ENCODE measurements at places on chromosomes 1 and 21.

- no peak for DNase-seq
Measured at GRCh38 chr1:39490596-39491145, 765 bp upstream of the BMP8A start.

- peak; percentile 59 for DNase-seq
Measured at GRCh38 chr1:7703321-7704213, 67.5 kb upstream of the VAMP3 start.

DNA sequence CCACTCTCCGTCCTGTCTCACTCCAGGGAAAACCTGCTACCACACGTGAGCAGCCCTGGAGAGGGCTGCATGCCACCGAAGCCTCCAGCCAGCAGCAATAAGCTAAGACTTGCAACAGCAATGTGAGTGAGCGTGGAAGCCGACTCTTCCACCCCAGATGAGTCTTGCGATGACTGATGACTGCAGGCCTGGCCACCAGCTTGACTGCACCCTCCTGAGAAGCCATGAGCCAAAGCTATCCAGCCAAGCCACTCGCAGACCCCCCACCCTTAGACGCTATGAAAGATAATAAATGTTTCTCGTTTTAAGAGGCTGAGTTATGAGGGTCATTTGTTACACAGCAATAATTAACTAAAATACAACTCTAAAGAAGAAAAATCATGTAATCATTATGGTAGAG, 118.6 kb upstream of the GALNT2 start:
- no peak for DNase-seq

GRCh38 chr1:108897865-108898720, 21.3 kb downstream of the GPSM2 start:
- no peak for DNase-seq

- no peak for DNase-seq
Measured at GRCh38 chr1:39915499-39916129, 13.9 kb upstream of the MYCL start.

DNA sequence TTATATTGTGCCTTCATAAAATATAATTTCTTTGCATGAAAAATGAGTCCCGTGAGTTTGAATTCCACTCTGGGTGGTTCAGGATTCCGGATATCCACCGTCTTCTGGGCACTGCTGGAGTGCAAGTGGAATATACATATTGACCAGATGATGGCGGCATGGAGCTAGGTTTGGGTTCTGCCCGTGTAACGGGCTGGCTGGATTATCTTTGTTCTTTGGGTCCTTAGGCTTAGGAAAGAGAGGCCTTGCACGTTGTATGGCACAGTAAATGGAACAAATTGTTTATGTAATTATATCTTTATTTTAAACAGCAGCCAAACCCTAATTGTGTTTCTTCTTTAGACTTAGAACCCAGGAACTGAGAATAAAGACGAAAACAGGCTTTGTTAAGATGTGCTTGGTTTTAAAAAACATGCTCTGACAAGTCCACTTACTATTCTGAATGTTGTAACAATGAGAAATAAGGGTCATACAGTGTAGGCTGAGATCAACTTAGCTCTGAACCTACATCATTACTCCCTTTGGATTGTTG, 13.5 kb upstream of the ACBD6 start:
- DNase-seq: peak; percentile 19

GRCh38 chr1:220952961-220953643, 73.9 kb downstream of the HLX start:
- no peak for DNase-seq

- DNase-seq: no peak
Measured at GRCh38 chr1:85438353-85438752, 26.6 kb downstream of the DDAH1 start.

DNA sequence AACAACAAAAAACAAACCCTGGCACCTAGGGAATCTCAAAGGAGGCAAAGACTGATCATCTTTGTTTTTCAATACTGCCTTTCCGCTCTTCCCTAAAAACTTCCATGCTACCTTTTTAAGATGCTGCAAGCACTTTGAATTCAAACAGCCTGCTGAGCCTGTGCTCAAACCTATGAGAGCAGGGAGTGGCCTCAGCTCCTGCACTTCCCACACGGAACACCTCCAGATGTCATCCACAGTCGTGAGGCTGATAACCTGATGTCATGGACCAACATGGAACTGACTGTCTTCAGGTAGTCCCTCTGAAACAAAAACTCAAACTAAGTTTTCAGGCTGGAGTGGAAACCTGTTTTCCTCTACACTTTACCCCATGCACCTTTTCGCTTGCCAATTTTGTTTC, 46.8 kb downstream of the DESI2 start:
- DNase-seq: no peak

- DNase-seq: no peak
Measured at GRCh38 chr1:245092638-245092976, 62.2 kb upstream of the KIF26B start.

GRCh38 chr1:156795787-156796186, 20.9 kb downstream of the SH2D2A start:
- DNase-seq: no peak

GRCh38 chr1:53361541-53361961, 33.7 kb upstream of the LRP8 start:
- DNase-seq: no peak

DNA sequence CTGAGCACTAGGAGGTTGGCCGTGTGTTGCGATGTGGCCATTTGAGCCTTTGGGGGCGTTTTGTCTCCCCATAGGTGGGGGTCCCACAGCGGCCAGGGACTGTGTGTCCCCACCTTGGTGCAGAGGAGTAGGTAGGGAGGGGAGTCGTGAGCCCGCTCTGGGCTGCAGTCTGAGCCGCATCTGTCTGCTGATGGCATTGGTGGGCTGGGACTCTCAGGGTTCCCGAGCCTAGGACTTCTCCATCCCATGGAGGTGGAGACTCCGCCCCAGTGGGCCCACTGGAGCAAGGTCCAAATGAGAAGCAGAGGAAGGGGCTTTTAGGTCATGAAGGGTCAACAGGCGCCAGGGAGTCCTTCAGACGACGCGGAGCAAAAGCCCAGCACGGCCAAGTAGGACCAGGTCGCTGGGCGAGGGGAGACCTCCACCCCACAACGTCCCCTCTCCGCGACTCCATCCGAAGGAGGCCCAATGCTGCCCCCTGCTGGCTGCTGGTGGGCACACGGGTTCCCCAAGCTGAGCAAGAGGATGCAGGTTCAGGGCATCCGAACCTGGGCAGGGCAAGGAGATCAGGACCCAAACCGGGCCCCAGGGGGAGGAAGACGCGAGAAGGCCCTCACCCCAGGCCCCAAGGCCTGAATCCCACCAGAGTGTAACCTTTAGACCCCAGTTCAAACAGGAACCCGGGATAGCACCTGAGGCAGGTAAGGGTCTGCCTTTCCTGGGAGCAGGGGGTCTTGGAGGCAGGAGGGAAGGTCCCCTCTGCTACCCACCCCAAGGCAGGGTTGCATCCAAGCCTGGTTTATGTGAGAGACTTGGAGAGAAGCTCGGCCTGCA, 14.9 kb downstream of the TTC34 start:
- peak; percentile 50 for DNase-seq

- no peak for DNase-seq
Measured at GRCh38 chr1:234409328-234409727, 36.1 kb downstream of the COA6 start.

GRCh38 chr1:115240297-115240696, 97.8 kb downstream of the NGF start:
- no peak for DNase-seq

DNA sequence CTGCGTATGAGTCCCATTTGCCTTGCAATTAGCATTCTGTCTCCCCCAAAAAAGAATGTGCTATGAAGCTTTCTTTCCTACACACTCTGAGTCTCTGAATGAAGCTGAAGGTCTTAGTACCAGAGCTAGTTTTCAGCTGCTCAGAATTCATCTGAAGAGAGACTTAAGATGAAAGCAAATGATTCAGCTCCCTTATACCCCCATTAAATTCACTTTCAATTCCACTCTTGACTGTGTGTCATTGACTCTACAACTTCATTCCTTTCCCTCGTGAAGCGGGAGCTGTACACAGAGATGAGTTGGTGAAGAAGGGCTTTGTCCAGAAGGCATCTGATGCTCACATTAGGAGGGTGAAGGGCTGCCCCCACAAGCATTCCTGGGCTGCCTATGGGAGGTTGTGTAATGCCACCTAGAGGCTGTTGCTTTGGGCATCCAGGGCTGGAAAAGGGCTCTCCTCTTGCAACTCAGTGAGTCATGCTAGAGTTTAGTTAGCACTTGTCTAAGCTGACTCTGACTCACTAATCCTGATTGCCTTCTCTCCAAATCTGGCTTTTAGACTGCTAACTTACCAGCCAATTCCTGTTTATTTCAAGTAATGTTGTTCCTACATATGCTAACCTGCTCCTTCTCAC, 1.8 kb downstream of the SPRR1B start:
- no peak for DNase-seq

DNA sequence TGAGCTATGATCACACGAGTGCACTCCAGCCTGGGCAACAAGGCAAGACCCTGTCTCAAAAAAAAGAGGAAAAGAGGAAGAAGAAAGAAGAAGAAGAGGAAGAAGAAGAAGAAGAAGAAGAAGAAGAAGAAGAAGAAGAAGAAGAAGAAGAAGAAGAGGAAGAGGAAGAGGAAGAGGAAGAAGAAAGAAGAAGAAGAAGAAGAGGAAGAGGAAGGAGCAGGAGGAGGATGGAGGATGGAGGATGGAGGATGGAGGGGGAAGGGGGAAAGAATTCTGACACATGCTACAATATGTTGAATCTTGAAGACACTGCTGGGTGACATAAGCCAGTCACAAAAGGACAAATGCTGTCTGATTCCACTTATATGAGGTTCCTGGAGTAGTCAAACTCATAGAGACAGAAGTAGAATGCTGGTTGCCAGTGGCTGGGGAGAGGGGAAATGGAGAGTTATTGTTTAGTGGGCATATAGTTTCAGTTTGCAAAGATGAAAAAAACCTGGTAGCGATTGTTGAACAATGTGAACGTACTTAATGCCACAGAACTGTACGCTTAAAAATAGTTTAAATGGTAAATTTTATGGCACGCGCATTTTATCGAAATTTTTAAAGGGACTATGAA, 47.3 kb upstream of the COA6 start:
- DNase-seq: no peak

DNA sequence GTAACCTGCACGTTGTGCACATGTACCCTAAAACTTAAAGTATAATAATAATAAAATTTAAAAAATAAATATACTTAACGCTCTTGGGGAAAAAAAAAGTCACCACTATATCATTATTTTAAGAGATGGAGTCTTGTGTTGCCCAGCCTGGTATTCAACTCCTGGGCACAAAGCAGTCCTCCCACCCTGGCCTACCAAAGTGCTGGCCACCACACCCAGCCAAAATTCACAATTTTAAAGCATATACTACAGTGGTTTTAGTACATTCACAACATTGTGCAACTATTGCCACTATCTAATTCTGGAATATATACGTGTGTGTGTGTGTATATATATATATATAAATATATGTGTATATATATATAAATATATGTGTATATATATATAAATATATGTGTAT, 5.9 kb downstream of the HMGN2 start:
- no peak for DNase-seq

DNA sequence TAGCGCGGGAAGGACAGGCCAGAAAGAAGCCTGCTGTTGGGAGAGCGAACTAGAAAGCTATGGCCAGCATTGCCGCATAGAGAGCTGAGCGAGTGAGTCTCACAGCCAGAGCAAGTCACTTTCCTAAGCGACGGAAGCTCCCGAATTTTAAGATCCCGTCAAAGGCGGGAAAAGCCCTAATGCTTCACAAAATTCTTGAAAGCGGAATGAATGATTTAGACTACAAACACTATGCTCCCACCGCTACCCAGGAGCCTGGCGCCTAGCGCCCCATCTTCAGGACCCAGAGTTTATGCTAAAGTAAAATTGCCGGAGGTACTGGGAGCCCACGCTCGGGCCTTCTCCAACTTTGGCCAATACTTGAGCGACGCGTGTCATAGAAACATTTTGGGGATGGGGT, 409.9 kb upstream of the ESRRG start:
- no peak for DNase-seq

GRCh38 chr1:4312024-4312423, 342.4 kb upstream of the AJAP1 start:
- no peak for DNase-seq

DNA sequence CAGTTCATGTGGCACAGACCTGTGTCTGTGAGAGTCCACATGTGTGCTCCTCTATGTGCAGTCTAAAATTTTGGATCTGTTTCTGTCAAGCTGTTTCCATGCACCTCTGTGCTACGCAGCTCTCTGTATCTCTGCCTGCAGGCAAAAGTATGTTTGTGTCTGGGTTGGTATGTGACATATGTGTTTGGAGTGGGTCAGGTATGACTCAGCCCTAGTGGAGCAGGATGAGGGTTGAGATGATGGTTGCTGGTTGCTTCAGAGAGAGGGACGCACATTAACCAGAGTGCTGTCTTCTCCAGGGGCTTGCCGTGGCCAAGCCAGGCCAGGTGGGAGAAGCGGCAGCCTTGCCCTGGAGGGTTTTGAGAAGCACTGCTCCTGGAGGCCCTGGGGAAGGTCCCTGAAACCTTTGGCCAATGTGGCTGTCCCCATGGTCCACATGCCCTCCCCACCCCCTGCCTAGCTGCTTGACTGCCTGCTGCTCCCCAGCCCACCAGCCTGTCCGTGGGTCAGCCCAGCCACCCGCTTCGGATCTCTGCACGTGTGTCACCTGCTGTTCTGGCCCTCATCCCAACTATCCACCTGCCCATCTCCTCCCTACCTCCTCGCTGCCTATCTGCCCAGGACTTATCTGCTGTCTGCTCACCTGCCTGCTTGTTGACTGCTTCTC, 4.1 kb upstream of the EVA1B start:
- DNase-seq: no peak

Measured in T-helper 17 cell (primary cell).